K562 (cell line): ENCODE measurements at places on chromosomes 6 and 20. TPM values are rescaled to one million over a fixed set of nuclear protein-coding genes. Genes with fewer than 3 reads are reported as not detected.
A peak's percentile ranks its signal among the peaks of the same experiment; 100 is the strongest.

GRCh38 chr6:105675715-105676397 lies 273.0 kb upstream of the PREP start:
- DNase-seq: no peak
- H3K4me1 ChIP-seq: no peaks in the 10 kb centered on the region
- no peaks in the 10 kb centered on the region for H3K36me3 ChIP-seq
- peaks cover 2% of the 10 kb centered on the region; the same call in 1 of the 3 replicates for H3K27me3 ChIP-seq

DNA sequence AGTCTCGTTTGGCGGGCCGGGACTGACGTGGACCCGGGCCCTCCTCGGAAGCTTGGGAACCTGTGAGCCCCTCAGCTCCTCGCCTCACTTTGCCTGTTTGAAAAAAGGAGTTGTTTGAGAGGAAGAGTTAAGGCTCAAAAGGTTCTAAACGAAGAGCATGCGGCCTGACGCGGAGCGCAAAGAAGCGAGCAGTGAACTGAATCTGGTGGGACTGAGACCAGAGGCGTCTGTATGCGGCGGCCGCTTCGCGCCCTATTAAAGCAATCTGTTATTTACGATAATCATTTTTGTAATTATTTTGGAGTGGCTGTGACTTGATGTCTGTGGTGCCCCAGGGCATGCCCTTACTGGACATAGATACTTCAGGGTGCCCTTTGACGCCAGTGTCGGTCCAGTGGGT lies 3.3 kb upstream of the TFAP2C start:
- no peaks in the 10 kb centered on the region for H3K36me3 ChIP-seq
- no peak overlapping the region for H3K27ac ChIP-seq
- DNase-seq: no peak
- no peaks in the 10 kb centered on the region for H3K4me1 ChIP-seq

- no peaks in the 10 kb centered on the region for H3K36me3 ChIP-seq
- no peak overlapping the region for H3K27ac ChIP-seq
- DNase-seq: no peak
- H3K27me3 ChIP-seq: no peaks in the 10 kb centered on the region
- H3K4me1 ChIP-seq: no peaks in the 10 kb centered on the region
These were observed 32.1 kb upstream of the PDYN start for GRCh38 chr20:2026004-2026403.

- H3K4me3 ChIP-seq: no peak overlapping the region
- H3K4me1 ChIP-seq: peaks cover 20% of the 10 kb centered on the region
- H3K27me3 ChIP-seq: no peaks in the 10 kb centered on the region; the same call in 1 of the 2 replicates
- no peak for DNase-seq
- H3K27ac ChIP-seq: no peak overlapping the region
These were observed 156.8 kb upstream of the PTPN1 start for GRCh38 chr20:50353289-50353961.

DNA sequence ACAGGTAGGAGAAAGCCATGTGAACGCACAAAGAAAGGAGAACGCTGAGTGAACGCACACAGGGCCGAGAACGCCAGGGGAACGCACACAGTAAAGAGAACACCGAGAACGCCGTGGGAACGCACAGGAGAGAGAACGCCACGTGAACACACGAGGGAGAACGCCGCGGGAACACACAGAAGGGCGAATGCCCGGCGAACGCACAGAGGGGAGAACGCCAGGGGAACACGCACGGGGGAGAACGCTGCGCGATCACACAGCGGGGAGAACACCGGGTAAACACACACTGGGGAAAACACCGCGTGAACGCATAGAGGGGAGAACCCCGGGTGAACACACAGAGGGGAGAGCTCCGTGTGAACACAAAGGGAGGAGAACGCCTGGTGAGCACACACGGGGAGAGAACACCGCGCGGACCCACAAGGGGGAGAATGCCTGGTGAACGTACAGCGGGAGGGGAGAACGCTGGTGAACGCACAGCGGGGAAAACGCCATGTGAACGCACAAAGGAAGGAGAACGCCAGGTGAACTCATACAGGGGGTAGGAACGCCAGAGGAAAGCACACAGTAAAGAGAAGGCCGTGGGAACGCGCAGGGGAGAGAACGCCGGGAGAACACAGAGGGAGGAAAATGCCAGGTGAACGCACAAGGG lies 55.3 kb downstream of the RNASET2 start:
- DNase-seq: no peak
- no peak overlapping the region for H3K4me3 ChIP-seq
- H3K36me3 ChIP-seq: no peaks in the 10 kb centered on the region
- no peak overlapping the region for H3K27ac ChIP-seq

DNA sequence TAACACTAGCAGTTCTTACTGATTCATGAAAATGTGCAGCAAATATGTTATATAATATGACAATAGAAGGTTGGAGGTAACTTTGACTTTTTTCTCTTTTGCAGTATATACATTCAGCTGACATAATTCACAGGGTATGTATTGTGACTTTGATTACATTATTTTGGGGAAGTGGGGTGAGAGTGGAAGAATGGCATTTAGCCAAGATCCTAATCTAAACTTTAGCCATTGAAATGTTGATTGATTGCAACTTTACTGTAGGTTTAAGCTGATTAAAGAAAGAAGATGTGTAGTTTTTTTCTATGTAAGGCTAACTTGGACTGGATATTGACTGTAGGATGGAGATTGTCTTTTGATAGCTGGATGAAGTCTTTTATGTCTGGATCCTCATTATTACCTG lies 46.0 kb downstream of the MAPK14 start:
- H3K4me1 ChIP-seq: peaks cover 4% of the 10 kb centered on the region; the same call in 1 of the 2 replicates
- no peaks in the 10 kb centered on the region for H3K27me3 ChIP-seq

GRCh38 chr6:19320111-19320581 lies 517.0 kb upstream of the ID4 start:
- no peak overlapping the region for H3K4me3 ChIP-seq
- H3K27me3 ChIP-seq: no peaks in the 10 kb centered on the region
- H3K36me3 ChIP-seq: no peaks in the 10 kb centered on the region
- no peaks in the 10 kb centered on the region for H3K4me1 ChIP-seq
- H3K27ac ChIP-seq: no peak overlapping the region

- peak overlapping the region; percentile 33 for H3K4me3 ChIP-seq
- no peaks in the 10 kb centered on the region; the same call in 1 of the 2 replicates for H3K4me1 ChIP-seq
- H3K27me3 ChIP-seq: no peaks in the 10 kb centered on the region
- no peaks in the 10 kb centered on the region for H3K36me3 ChIP-seq
- DNase-seq: no peak
- H3K27ac ChIP-seq: peak overlapping the region; percentile 38; the same call in 1 of the 3 replicates
These were observed 298.4 kb downstream of the UTRN start for GRCh38 chr6:144583614-144583954.

- no peak within 1 kb of the TSS for H3K4me3 ChIP-seq
- H3K36me3 ChIP-seq: no peaks in the 10 kb centered on the region
- peak; percentile 49 for DNase-seq
- H3K27ac ChIP-seq: no peak within 1 kb of the TSS
- H3K4me1 ChIP-seq: peaks cover 13% of the 10 kb centered on the region
- H3K27me3 ChIP-seq: peaks cover 9% of the 10 kb centered on the region; the same call in 2 of the 3 replicates
These were observed at the start of gene PGC for GRCh38 chr6:41747256-41748101. Gene PGC (minus strand): TSS chr6:41747397. CDS start chr6:41747334, 63 bp downstream.

GRCh38 chr6:28553986-28554881 lies 28.6 kb downstream of the GPX5 start:
- H3K27me3 ChIP-seq: no peaks in the 10 kb centered on the region
- H3K4me3 ChIP-seq: peak overlapping the region; percentile 11; the same call in 1 of the 2 replicates
- H3K27ac ChIP-seq: peak overlapping the region; percentile 80
- peaks cover 32% of the 10 kb centered on the region for H3K4me1 ChIP-seq
- peak; percentile 92 for DNase-seq
- no peaks in the 10 kb centered on the region for H3K36me3 ChIP-seq

DNA sequence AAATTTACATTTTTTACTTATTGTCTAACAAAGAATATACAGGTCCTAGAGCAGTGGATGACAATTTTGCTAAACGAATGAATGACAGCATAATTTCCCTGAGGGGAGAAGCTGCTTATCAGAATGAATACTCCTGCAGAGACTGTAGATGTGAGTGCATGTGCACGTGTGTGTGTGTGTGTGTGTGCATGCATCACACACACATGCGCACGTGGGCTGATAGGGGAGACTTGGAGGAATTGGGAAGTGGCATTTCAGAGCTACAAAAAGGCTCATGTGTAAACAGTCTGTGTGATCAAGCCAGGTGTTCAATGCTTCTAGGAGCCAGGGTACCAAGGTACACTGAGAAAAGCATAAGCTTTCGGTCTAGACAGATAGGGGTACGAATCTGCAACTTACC lies 93.5 kb upstream of the SASH1 start:
- H3K36me3 ChIP-seq: no peaks in the 10 kb centered on the region
- no peaks in the 10 kb centered on the region for H3K4me1 ChIP-seq
- no peak for DNase-seq
- H3K4me3 ChIP-seq: no peak overlapping the region
- H3K27ac ChIP-seq: no peak overlapping the region
- H3K27me3 ChIP-seq: peaks cover 4% of the 10 kb centered on the region; the same call in 2 of the 3 replicates

- H3K27me3 ChIP-seq: no peaks in the 10 kb centered on the region
- H3K4me1 ChIP-seq: peaks cover 21% of the 10 kb centered on the region
These were observed 76.2 kb upstream of the IPCEF1 start for GRCh38 chr6:154432533-154433476.

GRCh38 chr6:119966484-119966883 lies 616.9 kb upstream of the MAN1A1 start:
- H3K36me3 ChIP-seq: no peaks in the 10 kb centered on the region
- no peaks in the 10 kb centered on the region for H3K27me3 ChIP-seq
- H3K4me3 ChIP-seq: no peak overlapping the region

- no peak overlapping the region for H3K27ac ChIP-seq
- no peak for DNase-seq
- no peaks in the 10 kb centered on the region for H3K4me1 ChIP-seq
- H3K36me3 ChIP-seq: no peaks in the 10 kb centered on the region
- H3K4me3 ChIP-seq: no peak overlapping the region
These were observed 29.9 kb downstream of the GABRR2 start for GRCh38 chr6:89284963-89285735.

Gene RANBP9
- total RNA-seq: 80.4 and 87.0 TPM in 2 replicates

Gene FERMT1
- 0.07 and 0.09 TPM in 2 replicates for total RNA-seq

Gene AVP
- total RNA-seq: not detected in 2 replicates

Gene LST1
- 1.7 and 1.9 TPM in 2 replicates for total RNA-seq

Gene CST4
- not detected in 2 replicates for total RNA-seq

Gene FAM83D
- 51.9 and 55.6 TPM in 2 replicates for total RNA-seq

Gene FKBP1C
- 0.29 TPM in 1 of 2 replicates, not detected in the other for total RNA-seq

Gene DOK5
- 0.11 TPM in 1 of 2 replicates, not detected in the other for total RNA-seq

Gene CENPW
- total RNA-seq: 104 and 105 TPM in 2 replicates

Gene GABRR1
- total RNA-seq: not detected in 2 replicates
